ENCODE measurements at places on chromosomes 13 and 19.

- no peak for DNase-seq
These were observed 1243.2 kb upstream of the SLC10A2 start for GRCh38 chr13:104309431-104309830.

GRCh38 chr13:72341904-72342303 is 385.5 kb downstream of the MZT1 start:
- DNase-seq: no peak

DNA sequence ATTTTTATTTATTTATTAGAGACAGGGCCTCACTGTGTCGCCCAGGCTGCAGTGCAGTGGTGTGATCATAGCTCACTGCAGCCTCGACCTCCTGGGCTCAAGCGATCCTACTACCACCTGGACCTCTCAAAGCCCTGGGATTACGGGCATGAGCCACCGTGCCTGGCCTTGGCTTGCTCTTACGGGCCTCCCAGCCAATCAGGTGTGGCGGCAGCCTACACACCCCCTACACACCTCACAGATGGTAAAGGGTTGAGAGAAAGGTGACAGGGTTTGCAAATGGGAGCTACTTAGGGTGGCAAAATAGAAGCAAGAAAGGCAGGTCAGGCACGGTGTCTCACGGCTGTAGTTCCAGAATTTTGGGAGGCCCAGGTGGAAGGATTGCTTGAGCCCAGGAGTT is 1.0 kb upstream of the ZBTB32 start:
- DNase-seq: no peak

DNA sequence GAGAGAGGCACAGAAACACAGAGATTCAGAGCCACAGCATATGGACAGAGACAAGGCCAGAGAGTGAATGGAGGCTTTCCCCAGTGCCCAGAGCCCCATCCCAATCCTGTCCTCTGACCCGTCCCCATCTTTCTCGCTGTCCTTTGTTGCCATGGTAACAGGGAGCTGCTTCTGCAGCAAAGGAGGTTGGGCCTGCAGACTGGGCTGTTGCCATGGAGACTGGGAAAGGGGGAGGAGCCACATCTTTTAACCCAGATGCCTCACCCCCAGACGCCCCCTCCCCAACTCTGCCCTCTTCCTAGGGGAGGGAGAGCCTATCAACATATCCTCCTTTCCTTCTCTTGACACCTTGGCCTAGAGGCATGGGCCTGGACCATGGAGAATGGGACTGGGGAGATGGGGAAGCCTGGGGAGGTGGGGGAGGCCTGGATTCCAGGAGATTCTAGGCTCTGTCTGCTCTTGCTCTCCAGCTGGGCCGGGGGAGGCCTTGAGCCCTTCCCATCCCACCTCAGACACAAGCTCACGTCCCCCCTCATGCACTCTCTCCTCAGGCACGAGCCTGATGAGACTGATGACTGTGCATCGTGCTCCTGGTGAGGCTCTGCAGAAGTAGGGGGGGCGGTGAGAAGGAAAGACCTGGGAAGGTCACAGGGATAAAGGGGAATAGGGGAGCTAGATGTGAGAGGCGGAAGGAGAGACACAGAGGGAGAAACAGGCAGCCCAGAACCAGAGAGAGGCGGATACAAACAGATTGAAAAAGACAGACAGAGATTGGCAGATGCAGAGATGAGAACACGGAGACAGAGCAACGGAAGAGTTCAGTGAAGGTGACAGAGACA is 2.1 kb upstream of the ATP1A3 start:
- no peak for DNase-seq

GRCh38 chr19:16425993-16426392 is 45.8 kb downstream of the EPS15L1 start:
- no peak for DNase-seq

DNA sequence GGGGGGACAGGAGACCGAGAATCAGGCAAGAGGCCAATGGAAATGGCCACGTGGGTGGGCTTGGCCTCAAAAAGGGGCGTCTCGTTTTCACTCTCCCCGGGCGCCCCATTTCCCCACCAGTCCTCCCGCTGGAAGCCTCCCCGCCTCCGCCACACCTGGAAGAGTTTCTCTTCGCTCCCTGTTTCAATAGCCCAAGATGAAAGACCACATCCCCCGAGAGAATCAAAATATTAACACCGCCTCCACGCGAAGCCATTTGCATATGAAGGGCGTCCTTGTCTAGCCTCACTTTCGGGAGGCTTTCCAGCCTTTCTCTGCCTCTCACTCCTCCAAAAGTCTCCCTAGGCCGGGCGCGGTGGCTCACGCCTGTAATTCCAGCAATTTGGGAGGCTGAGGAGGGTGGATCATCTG is 691 bp upstream of the OLFM2 start:
- DNase-seq: no peak

DNA sequence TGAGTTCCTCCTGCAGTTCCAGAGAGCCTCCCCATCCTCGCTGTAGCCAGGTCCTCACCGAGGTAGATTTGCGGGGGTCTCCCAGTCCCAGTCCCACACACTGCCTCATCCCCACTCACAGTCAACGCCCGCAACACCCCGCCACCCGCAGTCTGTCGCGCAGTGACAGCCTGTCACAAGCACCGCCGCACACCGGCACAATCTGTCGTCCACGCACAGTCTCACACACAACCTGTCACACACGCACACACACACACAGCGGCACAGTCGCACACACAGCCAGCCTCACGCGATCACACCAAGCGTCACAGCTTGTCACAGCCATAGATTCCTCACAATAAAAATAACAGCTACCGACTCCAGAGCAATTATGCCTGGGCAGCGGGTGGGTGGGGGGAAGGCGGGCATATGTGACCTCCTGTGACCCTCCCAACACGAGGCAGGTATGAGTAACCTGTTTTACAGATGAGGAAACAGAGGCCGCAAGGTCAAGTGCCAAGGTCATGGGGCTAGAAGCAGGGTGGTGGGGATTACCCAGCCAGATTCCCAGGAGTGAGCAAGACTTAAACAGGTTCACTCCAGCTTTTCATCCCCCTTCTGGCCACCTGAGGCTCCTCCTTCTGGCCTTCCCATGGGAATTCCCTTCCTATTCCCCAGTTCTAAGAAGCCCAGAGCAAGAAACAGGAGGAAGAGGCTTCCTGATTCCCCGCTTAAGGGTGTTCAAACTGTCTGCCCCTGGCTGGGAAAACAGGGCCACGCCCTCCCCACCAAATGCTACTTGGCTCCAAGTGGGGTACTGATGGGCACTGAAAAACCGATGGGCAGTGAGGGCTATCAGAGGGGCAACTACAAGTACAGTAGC is 13.9 kb downstream of the NFIX start:
- DNase-seq: no peak

DNA sequence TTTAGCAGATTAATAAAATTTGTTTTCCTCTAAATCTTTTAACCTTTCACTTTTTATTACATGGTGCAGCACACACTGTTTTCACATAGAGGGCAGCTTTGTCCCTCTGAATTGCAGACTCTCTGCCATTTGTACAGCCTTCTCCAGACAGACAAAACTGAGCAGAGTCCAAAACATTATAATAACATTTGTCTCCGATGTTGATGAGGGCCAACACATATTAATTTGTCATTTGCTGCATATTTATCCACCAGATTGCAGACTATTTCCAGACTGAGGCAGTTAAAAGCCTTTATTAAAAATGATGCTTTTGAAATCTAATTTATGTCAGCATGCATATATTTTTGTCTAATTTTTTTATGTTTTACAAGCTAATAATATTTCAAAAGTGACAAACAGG is 1251.9 kb upstream of the SLC10A2 start:
- no peak for DNase-seq

DNA sequence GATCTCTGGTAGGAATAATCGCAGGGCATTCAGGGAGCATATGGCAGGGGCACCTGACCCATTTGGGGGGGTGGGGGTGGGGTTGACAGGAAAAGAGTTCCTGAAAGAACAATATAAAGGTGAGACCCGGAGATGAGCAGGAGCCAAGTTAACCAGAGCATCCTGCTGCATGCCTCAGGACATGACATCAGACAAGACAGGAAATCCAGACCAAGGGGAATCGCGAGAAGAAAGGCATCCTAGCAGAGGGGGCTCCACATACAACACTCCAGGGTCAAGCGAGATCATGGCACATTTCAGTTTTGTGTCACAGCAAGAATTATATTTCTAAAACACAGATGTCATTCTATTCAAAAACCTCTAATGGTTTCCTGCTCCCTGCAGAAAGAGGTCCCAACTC is 393.1 kb downstream of the COG6 start:
- no peak for DNase-seq

GRCh38 chr13:75418997-75419396 is 63.0 kb downstream of the TBC1D4 start:
- no peak for DNase-seq

GRCh38 chr19:31312677-31313244 is 36.5 kb downstream of the TSHZ3 start:
- no peak for DNase-seq

GRCh38 chr13:20405691-20406090 is 120.0 kb downstream of the CRYL1 start:
- no peak for DNase-seq

GRCh38 chr19:39497996-39498797 is 550 bp upstream of the DLL3 start:
- no peak for DNase-seq

GRCh38 chr13:24684600-24684998 is 4.4 kb downstream of the ATP12A start:
- DNase-seq: no peak

GRCh38 chr13:62093984-62094780 is 678.5 kb upstream of the PCDH20 start:
- DNase-seq: no peak

DNA sequence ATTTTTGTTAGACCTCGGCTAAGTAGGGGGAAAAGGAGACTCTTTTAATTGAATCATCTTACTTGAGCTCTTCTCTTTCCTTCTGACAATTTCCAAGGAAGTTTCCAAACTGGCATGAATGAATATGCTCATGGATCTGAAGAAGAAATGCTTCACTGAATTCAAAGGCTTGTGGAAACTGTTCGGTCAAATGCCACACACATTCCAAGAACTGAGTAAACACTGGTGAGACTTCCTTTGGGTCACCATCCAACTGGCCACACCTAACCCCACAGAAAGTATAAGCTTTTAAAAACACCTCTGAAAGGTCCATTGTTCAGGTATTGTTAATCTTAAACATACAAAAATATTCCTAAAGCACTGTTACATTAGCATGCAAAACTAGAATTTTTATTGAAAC is 33.6 kb downstream of the MTMR6 start:
- DNase-seq: no peak

- DNase-seq: no peak
These were observed 161.9 kb downstream of the B3GLCT start for GRCh38 chr13:31361673-31362072.

DNA sequence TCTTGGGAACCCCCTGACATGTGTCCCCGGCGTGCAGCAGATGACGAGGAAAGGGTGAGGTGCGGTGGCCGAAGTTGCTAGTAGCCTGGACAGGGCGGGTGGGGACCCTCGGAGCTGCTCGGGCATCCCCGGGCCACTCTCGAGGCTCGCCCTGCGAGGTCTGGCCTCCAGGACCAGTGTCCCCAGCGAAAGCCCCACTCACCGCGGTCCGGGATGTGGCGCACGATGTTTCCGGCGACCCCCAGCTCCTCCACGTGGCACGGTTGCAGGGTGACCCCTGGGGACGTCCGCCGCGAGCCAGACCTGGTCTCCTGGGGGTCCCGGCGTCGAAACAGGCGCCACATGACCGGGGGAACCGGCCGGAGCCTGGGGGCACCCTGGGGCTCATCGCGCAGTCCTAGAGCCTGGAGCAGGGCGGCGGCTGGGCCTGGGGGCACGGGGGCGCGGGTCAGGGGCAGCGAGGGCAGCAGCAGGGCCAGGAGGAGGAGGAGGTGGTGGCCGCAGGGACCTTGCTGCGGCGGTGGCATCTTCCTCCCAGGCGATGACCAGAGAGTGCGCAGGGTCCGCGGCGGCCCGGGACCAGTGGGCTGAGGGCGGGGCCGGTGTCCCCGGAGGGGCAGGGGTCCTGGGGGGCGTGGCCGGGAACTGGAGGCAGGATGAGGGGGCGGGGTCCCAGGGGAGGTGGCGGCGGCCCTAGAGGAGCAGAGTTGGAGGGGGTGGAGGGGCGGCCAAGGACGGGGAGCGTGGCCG is 26.0 kb downstream of the CERS1 start:
- no peak for DNase-seq

DNA sequence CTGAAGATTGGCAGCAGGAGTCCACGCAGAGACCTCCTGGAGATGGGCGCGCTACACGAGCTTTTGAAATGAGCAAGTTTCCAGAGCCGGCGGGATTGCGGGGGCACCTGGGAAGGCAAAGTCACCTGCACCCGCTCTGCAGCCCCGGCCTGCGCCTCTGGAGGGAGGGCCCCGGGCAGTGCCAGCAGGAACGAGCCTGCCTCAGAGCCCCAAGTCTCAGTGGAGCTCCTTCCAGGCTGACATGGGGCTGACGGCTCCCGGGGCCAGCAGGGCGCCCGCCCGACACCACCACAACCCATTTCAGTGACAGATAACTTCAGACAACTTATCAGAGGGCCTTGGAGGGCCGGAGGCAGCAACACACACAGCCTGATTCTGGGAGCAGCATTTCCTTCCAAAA is 45.0 kb downstream of the RASA3 start:
- DNase-seq: no peak

- no peak for DNase-seq
These were observed 129.4 kb downstream of the KL start for GRCh38 chr13:33145667-33146066.

DNA sequence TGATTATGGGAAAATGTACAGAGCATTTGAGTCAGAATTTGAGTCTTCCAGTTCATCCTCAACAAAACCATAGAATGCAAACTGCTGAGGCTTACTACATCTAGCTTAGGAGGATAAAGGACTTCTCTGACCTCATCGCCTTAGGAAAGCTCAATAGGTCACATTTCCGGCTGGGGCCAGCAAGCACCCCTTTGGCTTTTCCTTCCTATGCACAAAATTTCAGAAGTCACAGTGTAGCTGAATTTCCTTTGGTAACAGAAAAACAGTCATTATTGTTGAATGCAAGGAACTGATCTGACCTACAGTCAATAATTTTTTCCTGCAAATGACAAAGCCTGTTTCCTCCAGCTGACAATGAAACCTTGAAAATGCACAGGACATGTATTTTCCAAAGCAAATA is 32.8 kb upstream of the LRCH1 start:
- DNase-seq: no peak

- no peak for DNase-seq
These were observed 174.1 kb downstream of the FGF14 start for GRCh38 chr13:102227741-102228140.

DNA sequence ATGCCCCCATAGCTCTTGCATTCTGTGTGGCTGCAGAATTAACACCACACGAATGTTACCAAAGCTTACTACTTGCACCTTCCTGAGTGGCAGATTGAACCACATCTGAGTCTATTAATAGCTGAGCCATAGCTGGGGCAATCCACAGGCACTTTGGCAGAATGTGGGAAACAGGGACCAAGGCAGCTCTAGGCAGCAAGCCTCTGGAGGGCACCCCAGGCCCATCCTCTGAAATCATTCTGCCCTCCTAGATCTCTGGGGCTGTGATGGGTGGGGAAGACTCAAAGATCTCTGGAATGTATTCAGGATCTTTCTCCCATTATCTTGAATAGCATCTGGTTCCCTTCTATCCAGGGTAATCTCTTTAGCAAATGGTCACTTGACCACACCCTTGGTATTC is 139.3 kb downstream of the TNFRSF19 start:
- no peak for DNase-seq

GRCh38 chr13:38900188-38900587 is 90.4 kb downstream of the STOML3 start:
- DNase-seq: no peak

GRCh38 chr19:35756377-35757230 is at the start of gene HSPB6:
Gene HSPB6 (minus strand): TSS chr19:35757029. CDS start chr19:35757008, 21 bp downstream.
- no peak for DNase-seq

Measured in amniotic stem cell (primary cell).